ENCODE measurements at places on chromosomes 3 and 15.
A peak's percentile ranks its signal among the peaks of the same experiment; 100 is the strongest.

GRCh38 chr3:123750659-123751420, 133.3 kb downstream of the MYLK start:
- no peak for DNase-seq

DNA sequence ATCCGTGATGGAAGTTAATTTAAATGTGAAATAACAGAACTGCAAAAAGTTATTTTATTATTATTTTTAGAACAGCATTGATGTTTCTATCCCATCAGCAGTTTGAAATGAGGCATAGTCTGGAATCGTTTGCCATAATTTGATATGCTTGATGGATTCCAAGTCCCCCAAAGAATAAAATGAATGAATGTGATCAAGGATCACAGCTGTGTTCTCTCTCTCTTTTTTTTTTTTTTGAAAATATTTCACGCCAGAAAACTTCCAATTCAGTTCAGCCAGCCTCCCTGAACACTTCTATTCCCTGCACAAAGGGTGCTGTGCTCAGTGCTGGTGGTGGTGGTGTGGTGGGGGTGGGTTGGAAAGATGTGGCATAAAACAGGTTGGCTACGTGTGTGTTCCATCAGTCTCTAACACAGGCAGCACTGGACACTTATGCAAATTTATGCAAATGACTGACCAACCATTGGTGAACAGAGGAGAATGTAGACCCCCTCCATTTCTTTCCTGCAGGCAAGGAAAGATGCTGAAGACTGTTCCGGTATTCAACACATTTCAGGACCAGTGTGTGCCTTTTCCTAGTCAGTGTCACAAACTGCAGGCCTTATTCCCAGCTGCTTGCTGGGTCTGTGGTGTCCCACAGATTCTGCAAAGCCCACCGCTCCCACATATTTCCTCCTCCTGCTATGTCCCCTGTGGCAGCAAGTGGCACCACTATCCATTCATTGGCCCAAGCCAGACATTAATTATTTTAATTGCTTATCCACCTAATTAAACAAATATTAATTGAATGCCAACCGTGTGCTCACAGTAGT, 10.6 kb downstream of the ARNT2 start:
- DNase-seq, result no peak

- DNase-seq, result no peak
These were observed 705 bp downstream of the DLL4 start for GRCh38 chr15:40929660-40930429.

GRCh38 chr3:140207541-140207940, 272.6 kb downstream of the CLSTN2 start:
- DNase-seq, result no peak

DNA sequence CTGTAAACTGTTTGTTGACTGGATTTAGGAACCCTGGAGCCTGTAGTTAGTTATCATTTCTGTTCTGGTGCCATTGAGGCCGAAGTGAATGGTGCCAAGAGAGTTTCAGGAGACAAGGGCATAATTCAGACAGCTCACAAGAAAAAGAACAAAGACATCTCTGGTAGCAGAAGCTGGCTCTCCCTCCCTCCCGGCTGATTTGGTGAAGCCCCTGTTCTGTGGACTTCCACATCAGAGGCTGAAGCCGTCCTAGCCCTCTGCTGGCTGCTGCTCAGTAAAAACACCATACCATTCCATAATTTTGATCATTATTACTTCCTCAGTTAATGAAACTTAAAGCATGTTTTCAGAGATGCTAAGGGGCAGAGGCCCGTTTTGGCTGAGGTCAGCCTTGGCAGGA, 381.2 kb upstream of the WNT5A start:
- no peak for DNase-seq

DNA sequence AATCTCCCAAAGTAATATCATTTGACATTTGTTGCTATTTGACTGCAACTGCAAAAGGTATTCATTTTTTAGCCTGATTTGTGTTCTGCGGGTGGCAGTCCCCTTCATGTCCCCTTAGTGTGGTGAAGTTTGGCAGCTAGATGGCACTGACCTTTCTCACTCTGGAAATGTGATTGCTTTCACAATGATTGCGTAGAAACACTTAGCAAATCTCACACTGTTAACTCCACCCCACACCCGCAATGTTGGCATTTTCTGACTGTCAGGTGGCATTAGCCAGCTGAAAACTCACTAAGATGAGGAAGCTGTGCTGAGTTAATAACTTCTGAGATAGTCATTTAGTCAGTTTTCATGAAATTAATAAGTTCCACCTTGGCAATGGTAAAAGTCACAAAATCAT, 76.9 kb downstream of the TRIM69 start:
- no peak for DNase-seq

- DNase-seq, result no peak
These were observed 330.2 kb downstream of the RORA start for GRCh38 chr15:60898896-60899295.

GRCh38 chr3:33139996-33140395, 26.2 kb downstream of the CRTAP start:
- no peak for DNase-seq

- DNase-seq, result no peak
These were observed 461.8 kb downstream of the MAGI1 start for GRCh38 chr3:65576966-65577365.

DNA sequence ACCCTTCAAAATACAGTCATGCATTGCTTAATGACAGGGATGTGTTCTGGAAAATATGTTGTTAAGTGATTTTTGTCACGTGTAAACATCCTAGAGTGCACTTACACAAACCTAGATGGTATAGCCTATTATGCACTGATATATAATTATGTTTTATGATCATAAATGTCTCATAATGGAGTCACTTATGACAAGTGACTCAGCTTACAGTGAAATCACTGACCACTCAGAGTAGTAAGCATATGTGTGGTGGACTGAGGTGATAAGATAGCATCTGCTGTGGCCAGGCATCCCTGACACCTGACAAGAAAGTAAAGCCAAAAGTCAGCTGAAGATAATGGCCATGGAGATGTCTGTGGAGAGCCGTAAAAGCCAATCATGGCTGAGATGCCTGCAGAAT, 5.4 kb downstream of the ACAD11 start:
- no peak for DNase-seq

- no peak for DNase-seq
These were observed 10.9 kb downstream of the FLNB start for GRCh38 chr3:58018892-58019742.

- no peak for DNase-seq
These were observed 70.7 kb upstream of the ABHD2 start for GRCh38 chr15:89017370-89018066.

DNA sequence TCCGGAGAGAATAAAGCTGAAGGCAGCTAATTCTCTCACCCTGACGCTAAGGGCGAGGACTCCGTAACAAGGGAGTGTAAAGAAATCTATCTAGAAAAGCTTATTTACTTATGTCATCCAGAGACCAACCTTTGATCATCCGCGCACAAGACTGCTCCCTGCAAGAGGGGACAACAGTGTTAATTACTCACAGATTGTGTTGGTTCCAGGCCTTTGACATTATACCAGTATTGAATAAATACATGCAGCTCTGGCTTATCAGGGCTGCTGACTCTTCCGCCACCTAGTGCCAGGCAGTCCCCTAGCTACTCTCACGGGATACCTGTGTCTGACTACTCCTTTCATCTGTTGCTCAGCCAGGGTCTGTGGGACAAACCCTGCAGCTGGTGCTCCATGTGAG, 211.7 kb downstream of the DTWD1 start:
- no peak for DNase-seq

GRCh38 chr3:185937689-185938374, at the start of gene TRA2B:
Gene TRA2B (minus strand): TSS chr3:185938014. CDS start chr3:185937860, 154 bp downstream.
- peak; percentile 99 for DNase-seq

DNA sequence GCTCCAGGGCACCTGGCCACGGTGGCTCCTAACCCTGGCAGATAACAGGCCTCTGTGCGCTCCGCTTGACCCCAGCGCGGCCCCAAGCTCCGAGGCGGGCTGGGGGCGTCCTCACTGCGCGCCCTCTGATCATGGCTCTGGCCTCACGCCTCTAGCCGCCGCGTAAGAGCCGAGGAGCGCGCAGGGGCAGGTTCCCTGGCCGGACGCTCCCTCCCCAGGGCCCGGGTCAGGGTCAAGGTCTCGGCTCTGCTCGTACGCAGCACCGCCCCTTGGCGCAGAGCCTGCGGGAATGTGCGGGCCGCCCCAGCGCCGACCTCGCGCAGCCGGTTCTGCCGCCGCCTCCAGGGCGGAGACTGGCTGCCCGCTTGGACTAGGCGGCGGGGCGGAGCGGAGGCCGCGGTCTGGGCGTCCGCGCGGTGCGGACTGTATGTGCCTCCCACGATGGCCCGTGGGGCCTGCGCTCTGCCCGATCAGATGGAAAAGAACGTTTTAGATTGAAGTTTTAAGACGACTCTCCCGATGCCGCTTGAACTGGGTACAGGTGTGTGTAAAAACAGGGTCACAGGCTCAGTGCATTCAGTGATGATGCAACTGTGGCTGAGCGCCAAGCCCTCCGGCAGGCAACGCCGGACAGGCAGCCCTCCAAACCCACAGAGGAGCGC, 40.8 kb downstream of the CHST14 start:
- DNase-seq, result no peak

DNA sequence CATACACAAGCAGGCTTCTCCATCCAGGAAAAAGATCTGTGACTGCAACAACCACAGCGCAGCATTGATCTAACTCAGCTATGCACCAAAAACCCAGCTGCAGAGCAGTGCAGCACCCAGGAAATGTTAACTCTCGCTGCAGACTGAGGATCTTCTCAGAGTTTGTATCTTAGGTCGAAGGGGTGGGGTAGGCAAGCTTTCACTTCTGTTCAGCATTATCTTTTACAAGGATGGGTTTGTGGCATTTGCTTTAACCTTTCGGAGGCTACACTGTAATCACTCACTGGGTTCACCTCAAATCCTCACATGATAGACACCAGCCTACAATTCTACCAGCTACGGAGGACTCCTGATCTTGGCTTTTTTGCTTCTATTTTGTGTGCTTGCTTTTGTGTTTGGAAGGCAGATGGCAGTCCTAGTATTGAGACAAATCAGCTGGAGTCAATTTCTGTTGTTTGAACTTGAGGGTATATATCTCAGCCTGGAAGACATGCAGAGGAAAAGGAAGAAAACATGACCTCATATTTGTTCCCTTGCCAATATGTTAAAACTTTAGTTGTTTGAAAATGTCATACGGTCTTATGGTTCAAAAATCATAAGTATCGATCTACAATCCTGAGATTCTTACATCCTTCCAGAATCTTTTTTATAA, 25.2 kb downstream of the LRRK1 start:
- no peak for DNase-seq

GRCh38 chr15:91142106-91142744, 42.2 kb downstream of the SV2B start:
- no peak for DNase-seq

GRCh38 chr15:34011481-34011880, 27.5 kb downstream of the AVEN start:
- no peak for DNase-seq

- no peak for DNase-seq
These were observed 36.1 kb downstream of the GOLGA6A start for GRCh38 chr15:74046275-74046674.

DNA sequence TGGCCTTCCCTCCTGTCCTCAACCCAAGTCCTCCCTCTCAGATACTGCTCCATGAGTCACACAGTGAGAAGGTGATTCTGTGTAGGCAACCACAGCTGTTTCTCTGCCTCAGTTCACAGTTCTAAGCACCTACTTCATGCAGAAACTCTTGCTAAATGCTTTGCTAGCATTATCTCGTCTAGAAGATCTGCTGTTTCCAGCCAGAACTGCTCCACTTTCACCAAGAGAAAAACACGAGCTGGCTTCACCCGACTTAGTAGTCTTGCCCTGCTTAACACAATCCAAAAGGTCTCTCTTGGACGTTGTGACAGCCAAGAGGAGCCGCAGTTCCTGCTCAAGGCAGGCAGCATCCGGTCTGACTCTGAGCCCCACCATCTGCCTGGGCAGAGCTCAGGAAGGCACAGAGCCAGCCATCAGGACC, 272.1 kb downstream of the UACA start:
- no peak for DNase-seq

DNA sequence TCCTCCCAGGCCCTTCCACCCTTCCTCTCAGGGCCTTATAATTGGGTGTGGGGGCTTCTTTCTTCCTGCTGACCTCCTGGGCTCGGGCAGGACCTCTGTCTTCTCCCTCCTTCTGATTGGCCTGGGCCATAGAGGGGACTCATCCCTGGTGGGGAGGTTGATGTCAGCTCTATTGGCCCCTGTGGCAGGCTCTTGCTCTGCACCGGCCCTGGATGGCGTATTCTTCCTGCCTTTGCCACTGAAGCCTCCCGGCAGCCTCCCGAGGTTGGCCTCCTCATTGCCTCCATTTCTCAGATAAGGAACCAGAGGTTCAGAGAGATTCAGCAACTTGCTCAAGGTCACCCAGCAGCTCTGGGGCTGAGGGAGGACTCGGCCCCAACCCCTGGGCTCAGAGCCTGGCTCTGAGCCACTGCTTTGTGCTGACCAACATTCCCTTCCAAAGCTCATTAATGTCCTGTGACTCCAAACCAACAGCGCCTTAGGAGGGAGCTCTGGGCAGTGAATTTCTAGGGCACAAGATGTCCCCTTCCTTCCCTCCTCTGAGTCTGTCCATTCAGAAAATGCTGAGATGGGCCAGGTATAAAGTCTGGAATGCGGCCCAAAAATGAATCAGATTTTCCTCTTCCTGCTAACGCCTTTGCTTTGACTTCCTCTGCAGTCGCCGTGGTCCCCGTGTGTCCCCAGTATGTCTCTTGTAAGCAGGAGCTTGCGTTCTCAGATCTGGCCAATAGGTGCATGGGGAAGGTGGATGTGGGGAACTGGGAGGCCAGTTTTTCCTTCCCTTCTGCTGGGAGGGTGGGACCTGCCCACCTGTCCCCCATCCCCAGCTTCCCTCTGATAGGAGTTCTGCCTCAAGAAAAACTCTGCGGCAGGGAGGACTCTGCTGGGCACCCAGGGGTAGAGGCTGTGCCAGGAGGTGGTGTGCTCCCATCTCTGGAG, 74.2 kb downstream of the HMCES start:
- DNase-seq, result no peak

- no peak for DNase-seq
These were observed 408.7 kb downstream of the SHQ1 start for GRCh38 chr3:72439321-72440183.

DNA sequence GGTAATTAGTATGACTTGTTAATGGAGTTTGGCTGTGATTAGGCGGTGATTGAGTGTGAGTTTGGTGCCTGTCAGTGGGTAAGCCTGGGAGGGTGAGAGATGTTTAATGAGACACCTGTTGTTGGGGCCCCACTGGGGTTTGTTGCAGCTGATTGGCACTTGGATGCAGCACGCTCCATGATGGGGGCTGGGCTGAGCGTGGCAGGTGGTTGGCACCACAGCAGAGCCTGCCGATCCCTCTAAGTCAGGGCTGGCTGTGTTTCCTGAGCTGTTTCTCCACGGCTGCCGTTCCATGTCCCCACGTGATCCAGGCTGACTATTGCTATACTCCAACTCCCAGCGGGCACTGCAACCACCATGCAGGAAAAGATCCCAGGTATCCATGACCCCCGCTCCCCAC, 93.5 kb upstream of the ARRDC4 start:
- DNase-seq, result no peak

Data from caudate nucleus (tissue), 63 donors.